Left hindlimb (tissue), 1 donor: ENCODE measurements at places on chromosomes 12 and 14.

DNA sequence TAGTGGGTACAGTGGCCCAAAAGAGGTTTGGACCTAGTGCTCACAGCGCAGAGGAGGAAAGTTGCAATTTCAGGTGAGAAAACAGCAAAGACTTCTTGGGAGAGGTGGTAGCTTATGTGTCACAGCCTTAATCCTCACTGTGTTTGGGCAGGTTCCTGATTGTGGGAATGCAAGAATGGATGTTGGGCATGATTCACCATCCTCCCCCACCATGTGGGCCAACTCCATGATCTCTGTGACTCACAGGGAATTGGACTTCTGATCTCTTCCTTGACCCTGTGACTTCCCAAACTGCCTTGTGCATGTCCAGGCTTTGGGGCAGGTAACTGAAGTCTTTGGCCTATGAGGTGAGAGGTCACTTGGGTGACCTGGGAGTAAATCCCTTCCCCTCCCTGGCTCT, 1.8 kb upstream of the CHST11 start:
- no peak for DNase-seq

DNA sequence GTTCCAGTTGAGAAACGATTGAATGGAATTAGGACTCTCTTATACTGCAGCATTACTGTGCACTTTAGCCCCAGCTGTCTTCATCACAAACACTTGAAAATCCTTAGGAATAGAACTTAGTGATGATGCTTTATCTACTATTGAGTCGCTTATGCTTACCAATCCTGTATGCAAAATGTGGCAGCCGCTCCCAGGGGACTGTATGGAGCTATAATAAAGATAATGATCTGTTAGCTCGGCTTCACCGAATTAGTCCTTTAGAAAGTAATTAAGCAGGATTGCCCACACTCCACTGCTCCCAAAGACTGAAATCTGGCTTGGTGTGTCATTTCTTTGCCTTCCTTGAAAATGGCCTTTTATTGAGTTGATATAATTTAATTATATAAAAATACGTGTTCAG, 10.6 kb downstream of the EML1 start:
- no peak for DNase-seq

GRCh38 chr12:116672842-116673516, 64.9 kb downstream of the SPRING1 start:
- no peak for DNase-seq

GRCh38 chr14:95559203-95559602, 24.4 kb downstream of the GLRX5 start:
- no peak for DNase-seq

GRCh38 chr12:40551466-40551865, 140.8 kb upstream of the CNTN1 start:
- no peak for DNase-seq

- no peak for DNase-seq
Measured at GRCh38 chr14:58829594-58829993, 191.8 kb downstream of the DACT1 start.

DNA sequence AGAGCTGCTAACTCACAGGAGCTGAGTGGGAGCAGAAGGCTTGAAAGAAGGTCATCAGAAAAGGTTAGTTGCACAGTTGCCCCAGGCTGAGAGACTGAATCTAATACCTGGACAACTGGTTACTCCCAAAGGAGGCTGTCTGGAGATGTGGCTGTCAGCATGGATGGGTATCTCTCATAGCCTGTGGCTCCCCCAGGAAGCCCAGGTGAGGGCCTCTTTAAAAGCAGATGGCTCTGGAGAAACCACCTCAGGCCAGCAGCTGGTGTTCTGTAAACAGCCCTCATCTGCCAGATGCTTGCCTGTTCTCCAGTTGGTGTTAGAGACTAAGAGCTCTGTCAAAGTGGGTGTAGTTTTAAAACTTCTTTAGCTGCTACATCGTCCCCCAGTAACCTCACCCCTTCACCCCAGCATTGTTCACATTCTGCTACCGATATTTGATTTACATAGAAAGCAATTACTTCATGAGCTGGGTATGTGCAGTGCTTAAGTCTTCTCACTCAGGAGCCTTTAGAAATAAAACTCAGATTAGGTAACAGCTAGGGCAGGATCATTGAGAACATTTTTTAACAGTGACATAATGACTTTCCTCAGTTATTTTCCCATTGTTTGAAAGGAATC, 25.8 kb downstream of the DACT1 start:
- DNase-seq = no peak

DNA sequence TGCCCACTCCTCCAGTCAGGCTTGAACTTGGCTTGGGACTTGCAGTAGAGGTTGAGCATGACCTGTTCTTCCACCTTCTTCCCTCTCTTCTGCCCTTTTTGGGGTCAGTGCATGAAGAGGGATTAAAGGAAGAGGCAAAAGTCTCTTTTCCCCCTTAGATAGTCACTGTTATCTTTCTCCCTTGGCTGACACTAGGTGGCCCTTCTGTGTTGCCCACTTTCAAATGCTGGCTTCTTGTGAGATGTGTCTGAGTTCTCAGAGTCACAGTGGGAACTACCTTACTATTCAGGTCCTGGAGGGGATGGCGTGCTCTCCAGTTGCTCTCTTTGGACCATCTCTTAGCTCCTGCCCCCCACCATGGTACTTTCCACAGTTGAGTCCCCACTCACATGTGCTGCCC, 73.6 kb downstream of the GPR65 start:
- DNase-seq = no peak

GRCh38 chr12:125090437-125090836, 25.2 kb downstream of the AACS start:
- DNase-seq = no peak

DNA sequence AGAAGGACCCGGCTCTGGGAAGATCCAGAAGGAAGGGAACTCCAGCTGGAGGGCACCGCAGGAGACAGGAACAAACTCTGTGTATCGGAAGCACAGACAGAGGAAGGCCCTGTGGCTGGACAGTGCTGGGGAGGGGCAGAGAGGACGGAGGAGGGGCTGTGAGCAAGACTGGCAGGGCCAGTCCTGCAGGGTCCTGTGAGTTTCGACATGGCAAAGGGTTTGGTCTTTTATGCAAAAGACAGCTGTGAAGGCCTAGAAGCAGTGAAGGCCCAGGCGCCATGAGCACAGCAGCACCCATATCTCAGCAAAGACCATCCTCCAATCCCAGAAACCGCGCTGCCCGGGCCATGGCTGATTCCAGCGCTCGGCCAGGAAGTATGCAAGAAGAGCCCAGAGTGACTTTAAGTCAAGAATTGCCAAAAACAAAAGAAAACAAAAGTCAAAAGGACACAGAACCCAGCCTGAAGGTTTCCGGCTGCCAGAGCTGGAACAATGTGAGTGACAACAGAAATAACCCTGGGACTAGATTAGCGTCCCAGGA, 126.5 kb downstream of the NCOR2 start:
- no peak for DNase-seq

GRCh38 chr12:111846016-111846415, 4.0 kb downstream of the MAPKAPK5 start:
- no peak for DNase-seq

DNA sequence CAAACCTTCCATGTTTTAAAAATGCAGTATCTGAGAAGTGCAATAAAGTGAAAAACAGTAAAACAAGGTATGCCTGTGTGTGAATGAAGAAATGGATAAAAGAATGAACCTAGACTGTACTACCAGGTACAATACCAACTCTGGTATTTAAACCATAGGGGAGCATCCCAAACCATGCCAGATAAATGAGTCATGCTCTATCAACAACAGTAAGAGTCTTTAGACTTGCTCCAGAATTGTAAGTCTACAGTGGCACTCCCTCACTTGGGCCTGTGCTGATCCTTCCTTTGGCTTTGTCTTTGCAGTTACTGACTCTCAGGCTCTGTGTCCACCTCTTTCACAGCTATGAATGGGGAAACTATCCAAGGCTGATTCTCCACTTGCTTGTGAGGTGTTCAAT, 38.1 kb downstream of the BBS10 start:
- DNase-seq = no peak

DNA sequence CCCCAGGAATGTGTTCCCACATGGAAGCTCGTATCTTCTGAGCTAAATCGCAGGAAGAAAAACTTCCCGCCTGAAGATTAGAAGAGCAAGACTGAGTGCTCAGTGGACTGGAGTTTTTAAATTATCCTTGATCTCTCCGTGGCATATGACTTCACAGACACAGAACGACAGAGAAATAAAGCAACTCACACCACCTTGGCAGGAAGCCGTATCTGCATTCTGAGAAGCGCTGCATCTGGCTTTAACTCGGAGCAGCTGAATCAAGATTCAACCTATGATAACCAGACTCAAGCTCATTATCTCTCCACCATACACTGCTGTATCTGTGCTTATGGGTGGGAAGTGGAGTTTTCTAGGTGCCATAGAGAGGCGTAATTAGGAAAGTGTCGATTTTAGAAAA, 1482.7 kb downstream of the AACS start:
- DNase-seq = no peak

DNA sequence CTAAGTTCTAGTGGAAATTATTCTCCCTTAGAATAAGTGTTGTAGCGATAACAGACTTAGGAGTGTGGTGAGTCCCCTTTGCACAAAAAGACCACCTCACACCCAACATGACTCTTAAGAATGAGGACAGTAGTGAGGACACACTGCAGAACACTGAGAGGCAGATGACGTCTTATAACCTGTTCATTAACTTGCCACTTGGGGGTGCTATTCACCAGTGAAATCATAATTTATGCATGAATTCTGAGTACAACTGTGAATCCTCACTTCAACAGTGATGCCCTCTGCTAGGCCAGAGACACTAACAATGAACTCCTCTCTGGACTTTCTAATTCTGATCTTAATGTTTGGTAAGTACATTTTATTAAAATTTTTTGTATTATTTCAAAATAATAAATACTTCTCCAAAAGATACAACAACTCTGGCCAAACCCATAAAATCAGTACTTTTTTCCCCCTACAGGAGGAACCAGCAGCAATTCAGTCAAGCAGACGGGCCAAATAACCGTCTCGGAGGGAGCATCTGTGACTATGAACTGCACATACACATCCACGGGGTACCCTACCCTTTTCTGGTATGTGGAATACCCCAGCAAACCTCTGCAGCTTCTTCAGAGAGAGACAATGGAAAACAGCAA, 274.7 kb downstream of the DAD1 start:
- no peak for DNase-seq

DNA sequence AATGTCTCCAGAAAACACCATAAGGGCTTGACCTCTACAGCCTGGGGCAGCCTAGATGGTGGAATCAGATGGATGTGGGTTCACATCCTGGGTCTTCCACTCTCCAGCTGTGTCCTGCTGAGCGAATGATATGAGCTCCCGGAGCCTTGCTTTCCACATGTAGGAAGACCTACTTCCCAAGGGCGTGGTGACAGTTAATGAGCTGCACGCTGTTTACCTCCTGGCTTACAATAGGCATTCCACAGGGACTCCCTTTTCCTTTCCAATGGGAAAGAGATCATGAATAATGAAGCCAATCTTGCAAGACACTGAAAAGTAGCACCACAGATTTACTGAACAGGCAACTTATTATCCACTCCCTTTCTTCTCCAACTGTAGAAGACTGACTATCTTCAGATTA, 46.1 kb downstream of the TMTC1 start:
- DNase-seq = no peak

- no peak for DNase-seq
Measured at GRCh38 chr14:49959822-49960408, 67.0 kb downstream of the ARF6 start.

GRCh38 chr12:74292351-74293194, 245.1 kb upstream of the ATXN7L3B start:
- DNase-seq = no peak

DNA sequence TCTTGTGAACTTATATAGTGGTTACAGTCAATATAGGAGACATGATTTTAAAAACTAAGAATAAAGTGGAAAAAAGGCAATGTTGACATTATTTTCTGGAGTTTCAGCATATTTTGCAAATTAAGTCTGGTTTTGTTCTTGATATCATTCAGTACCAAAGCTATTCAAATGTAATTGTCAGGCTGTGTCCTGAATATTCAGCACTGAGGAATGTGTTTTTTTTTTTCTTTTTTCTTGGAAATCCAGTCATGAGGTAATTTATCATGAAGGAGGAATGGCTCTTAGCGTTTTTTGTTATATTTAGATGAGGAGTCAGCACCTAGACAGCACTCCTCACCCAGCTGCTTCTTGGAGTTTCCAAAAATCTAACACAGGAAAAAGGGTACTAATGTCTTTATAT, 225.5 kb downstream of the CCDC91 start:
- DNase-seq = no peak

DNA sequence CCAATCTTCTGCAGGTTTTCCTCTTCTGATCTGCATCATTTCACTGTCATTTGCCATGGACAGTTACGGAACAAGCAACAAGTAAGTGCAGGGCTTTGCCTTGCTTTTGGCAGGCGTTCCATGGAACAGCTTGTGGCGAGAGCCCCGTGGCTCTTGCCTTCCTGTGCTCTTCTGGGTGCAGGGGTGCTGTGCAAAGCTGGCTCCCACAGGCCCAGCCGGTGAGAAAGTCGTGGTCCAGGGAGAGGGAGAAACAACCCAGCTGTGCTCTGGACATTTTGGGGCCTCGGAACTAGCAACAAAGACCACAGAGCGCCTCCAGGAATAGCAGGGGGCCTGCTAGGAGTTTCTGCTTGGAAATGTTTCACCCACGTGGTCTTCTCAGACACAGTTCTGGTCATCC, 164.7 kb downstream of the ADGRD1 start:
- DNase-seq = no peak
